OCI-LY7 (cell line): ENCODE measurements at places on chromosomes 13 and 19. TPM values are rescaled to one million over a fixed set of nuclear protein-coding genes. Genes with fewer than 3 reads are reported as not detected.

ZFP28 gene
- not detected in 2 replicates for total RNA-seq

GRCh38 chr19:49587227-49587626, 3.8 kb upstream of the PRR12 start:
- DNase-seq, result no peak

DNA sequence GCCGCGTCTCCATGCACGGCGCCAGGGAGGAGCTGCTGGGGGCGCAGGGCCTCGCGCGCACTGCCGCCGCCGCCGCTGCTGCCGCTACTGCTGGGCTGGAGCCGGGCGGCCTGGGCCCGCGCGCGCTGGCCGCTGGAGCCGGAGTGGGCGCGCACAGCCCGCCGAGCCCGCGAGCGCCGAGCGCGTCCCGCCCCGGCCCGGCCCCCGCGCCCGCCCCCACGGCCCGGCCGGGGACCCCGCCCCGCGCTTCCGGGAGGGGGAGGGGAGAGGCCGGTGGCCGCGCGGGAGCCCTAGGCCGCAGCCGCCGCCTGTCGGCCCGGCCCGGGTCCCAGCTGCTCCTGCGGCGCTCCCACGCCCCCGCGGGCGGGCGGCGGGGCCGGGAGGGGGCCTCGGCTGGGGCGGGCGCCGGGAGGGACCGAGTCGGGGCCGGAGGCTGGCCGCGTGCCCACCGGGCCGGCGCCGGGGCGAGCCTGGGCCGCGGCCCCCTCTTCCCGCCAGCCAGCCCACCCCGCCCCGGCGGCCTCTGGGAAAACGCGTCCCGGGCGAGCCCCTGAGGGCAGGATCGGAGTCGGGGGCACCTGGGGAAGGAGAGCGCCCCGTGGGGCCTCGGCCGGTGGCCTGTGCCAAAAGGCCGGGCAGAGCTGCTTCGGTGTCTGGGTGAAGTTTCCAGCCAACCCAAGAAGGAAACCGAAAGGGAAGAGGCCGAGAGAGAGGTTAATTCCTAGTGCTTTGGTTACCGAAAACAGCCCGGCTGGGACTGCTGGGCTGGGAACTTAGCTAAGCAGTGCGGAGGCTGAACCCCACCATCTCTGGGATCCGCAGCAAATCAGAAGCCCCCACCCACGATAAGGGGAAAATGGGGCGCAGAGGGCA, at the start of gene STK24:
Gene STK24 (minus strand): TSS at position 145 of the 873 bp plus-strand sequence. CDS start 321 bp downstream, outside the sequence.
- DNase-seq, result peak; percentile 68

KIR2DL1 gene
- total RNA-seq, result not detected in 2 replicates

- DNase-seq, result no peak
Measured at GRCh38 chr19:48421548-48421947, 24.2 kb upstream of the GRWD1 start.

KCNC3 gene
- total RNA-seq, result 21.7 and 23.4 TPM in 2 replicates

GRCh38 chr13:43301346-43301969, 278.1 kb downstream of the DNAJC15 start:
- DNase-seq, result no peak

DNA sequence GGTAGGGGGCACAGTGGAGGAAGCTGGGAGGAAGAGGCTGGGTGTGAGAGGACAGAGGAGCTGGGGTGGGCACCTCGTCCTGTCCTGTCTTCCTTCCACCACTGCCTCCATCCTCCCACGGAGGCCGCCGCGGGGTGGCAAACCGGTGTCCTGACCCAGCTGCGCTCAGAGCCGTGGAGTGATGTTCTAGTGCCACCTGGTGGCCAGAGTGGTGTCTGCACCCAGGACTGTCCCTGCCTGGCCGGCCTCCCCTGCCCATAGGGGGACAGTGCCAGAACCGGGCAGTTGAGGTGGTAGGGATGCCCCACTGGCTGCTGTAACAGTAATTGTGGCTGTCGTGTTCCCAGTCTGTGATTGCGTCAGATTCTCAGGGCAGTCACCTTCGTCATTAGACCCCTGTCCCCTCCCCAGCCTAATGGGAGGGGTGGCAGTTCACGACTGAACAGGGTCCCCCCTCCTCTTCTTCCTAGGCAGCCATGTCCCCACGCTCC, 11.1 kb upstream of the ARRDC2 start:
- peak; percentile 84 for DNase-seq

IGSF23 gene
- total RNA-seq, result not detected in 2 replicates

DNA sequence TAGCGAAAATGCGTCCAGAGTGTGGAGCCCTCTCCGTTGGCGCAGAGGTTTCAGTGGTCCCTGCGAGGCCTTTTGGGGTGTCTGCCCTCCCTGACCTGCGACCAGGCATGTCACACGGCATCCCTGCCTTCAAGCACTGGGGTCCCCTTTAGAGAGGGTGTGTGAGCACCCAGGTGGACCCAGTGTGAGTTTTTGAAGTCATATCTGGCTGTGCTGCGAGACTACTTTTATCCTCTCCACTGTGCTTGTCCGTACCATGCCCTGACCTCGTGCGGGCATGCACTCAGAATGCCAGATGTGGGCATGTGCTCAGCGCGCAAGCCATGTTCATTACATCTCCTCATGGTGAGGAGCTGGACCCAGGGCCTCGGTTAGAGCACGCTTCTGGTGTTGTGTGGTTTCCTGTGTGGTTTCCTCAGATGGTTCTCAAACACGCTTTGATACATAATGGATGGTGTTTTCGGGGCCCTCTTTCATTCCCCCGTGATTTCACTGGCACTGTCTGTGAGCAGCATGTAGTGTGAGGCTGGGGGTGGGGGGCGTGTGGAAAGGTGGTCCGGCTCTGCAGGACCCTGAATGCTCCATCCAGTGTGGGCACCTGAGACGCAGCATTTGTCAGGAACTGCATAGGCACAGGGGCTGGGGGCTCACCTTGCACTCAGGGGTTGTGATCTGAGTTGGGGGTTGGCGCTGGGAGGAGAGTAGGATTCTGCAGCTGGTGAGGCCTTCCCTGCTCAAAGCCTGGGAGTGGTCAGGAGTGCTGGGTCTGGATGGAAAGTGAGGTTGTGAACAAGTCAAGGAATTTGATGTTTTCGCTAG, 2.3 kb downstream of the TFDP1 start:
- no peak for DNase-seq

- DNase-seq, result peak; percentile 80
Measured at GRCh38 chr19:34430738-34431625, 2.8 kb downstream of the UBA2 start.

LIPE gene
- 35.6 and 39.3 TPM in 2 replicates for total RNA-seq

DNA sequence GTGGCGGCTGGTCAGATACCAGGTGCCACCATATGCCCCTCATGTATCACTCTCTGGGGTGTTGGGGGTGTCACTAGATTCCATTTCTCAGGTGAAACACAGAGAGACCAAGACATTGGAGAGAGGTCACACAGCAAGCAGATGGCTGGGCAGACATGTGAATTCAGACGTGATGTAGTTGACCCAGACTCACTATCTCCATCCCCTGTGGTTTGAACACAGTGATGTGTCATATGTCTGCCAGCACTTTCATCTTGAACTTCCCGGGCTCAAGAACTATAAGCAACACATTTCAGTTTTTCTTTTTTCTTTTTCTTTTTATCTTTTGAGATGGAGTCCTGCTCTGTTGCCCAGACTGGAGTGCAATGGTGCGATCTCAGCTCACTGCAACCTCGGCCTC, 16.1 kb upstream of the UPF1 start:
- no peak for DNase-seq

DNA sequence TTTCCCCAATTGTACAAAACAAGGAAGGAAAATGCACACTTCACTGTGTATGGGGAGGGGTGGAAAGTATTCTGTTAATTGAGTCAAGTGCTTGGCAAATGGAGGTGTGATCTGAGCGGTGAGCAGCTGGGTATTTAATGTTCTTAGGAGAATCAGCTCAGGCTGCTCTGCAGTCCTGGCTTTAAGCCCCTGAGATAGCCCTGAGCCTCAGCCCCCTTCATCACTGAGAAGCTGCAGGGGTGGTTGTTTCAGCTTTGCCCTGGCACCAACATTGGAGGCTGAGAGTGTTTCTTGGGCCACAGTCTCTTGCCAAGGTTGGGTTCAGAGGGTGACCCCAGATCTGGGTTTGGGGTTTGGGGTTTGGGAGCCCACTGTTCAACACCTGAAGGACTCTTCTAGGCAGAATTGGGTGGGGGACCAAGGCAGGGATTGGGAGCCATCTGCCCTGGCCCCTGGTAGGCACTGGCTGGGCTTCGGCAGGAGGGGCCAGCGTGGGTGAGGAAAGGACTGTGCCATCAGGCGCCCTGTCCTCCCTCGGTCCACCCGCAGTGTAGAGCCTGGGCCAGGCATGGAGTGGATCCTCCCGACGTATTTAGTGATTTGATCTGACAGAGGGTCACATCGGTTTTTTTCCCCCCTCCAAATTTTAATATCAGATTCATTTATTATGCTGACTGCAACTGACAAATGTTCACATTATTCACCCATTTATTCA, 66.7 kb upstream of the ZNF536 start:
- no peak for DNase-seq

DNA sequence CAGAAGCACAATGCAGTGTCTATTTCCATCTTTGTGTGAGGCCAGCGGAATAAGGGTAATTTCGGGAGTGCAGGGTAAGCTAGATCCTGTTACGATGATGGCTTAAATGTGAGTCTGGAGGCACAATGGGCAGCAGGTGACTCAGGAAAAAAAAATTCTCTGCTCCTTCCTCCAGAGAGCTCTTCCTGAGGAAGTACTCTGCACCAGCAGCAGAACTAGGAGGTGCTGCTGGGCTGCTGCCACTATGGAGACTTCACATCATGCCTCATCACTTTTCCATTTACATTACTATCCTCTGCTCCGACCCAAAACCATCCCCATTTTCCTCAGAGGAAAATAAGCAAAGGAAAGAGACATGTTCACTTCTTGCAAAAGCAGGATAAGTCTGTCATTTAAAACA, 282.0 kb downstream of the DNAJC15 start:
- DNase-seq, result no peak

DNA sequence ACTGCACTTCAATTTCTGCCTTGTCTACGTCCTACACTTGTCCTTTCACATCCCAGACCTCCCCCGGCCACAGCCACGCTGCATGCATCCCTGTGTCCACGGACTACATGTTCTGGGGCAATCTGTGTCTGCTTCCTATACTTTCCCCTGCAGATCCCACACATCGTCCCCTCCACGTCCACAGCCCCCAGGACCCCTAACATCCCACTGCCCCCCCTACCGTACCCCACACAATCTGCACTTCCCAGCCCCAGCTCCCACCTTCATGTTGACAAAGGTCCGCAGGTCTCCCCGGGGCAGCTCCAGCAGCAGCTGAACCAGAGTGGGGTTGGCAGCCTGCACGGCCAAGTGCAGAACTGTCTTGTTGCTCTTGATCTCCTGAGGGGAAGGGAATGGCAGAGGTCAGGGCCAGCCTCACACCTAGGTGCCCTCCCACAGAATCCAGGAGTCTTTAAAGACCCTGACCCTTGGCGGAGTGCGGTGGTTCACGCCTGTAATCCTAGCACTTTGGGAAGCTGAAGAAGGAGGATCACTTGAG, 10.2 kb downstream of the NFKBID start:
- DNase-seq, result no peak

CEACAM7 gene
- total RNA-seq, result not detected in 2 replicates

DNA sequence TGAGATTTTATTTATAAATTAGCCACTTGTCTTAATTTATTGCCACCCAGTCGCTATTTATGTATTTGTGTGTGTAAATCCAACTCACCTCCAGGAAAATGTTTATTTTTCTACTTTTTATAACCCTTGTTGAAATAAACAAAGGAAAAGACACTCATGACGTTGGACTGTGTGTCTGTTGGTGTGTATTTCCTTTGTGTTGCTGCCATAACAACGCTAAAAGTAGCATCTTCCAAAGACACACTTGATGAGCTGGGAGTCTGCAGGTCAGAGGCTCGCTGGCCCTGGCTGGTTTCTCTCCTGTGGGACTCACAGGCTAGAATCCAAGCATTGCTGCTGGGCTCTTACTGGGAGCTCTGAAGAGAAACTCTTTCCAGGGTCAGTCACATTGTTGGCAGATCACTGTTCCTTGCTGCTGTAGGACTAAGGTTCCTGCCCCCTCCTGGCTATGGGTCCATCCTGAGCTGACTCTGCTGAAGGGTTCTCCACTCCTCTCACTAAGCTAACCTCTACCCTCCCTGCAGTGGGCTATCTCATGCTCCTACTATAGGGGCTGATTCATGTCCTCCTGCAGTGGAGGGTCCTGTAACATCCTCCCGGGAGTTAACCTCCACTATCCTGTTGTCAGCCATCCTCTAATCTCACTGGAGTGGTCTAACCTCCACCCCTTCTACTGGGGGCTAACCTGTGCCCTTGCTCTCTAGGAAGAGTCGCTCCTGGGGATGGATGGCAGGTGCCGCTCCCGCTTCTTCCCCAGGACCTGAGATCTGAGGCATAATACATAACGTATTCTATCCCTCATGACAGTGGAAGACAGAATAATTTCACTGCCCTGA, 2.1 kb downstream of the IFNL2 start:
- no peak for DNase-seq

ZNF844 gene
- total RNA-seq, result 7.7 and 9.3 TPM in 2 replicates

DNA sequence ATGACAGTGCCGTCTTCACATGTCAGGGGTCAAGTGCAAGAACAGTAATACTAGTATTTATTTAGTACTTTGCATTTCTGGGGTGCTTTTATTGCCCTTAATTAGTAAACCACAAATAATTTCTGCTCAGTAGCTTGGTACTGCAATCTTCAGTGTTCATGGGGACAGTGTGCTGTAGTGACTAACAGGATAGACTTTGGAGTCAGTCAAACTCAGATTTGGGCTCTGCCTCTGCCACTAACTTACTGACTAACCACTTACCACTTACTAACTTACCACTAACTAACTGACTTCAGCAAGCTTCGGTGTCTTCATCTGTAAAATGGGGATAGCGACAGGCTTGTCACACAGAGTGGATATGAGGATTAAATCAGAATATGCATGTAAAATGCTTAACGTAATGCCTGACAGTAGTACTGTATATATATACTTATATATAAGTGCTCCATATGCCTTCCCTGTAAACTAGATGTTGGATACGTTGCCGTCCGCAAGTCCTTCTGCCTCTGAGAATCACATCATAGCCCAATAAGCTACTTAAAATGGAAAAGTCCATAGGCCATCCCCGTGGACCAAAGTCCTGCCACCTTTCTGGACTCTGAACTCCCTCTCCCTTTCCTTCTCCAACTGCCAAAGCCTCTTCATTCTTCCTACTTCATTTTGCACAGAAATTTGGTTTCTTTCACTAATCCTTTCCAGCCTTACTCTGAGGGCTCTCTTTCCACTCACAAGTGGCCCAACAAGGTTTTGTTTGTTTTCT, 158.1 kb downstream of the ZIC5 start:
- DNase-seq, result no peak

LAIR1 gene
- 3.9 and 4.3 TPM in 2 replicates for total RNA-seq

SMIM44 gene
- total RNA-seq, result not detected in 2 replicates

DNA sequence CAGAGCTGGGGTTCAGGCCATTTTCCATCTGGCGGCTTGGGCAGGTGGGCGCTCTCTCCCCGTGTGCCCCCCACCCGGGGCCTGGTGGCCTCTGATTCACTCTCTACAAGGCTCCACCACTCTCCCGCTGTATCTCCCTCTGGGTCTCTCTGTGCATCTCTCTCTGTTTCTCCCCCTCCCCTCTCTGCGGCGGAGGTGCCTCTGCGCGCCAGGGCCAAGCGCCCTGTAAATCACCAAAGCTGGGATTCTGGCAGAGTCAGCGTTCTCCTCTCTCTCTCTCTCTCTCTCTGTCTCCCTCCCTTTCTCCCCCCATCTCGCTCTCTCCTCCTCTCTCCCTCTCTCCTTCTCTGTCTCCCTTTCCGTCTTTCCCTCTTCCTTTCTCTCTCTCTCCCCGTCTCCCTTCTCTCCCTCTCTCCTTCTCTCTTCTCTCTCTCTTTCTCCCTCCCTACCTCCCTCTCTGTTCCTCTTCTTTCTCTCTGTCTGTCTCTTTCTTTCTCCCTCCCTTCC, 3.9 kb downstream of the NFIC start:
- DNase-seq, result no peak
